ENCODE measurements at places on chromosomes 11 and 22. TPM values are rescaled to one million over a fixed set of nuclear protein-coding genes. Genes with fewer than 3 reads are reported as not detected.

DNA sequence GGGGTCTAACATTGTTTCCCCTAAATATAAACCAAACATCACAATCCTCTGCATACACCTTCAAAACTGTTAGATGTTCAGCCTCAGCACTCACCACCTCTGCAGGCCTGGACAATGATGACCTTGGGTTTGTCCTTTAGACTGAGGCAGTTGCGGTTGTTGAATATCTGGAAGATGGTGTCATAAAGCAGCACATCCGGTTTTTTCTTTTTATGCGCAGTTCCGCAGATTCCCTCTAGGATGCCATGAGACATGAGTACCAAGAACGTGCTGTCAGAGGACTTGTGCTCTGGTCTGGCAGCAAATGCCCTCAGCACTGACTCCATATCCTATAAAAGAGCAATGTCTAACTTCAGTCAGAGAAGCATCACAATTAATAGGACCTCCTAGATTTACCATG is 22.8 kb downstream of the CASP5 start:
- no peak for DNase-seq

- DNase-seq = no peak
These were observed at the start of gene BSX for GRCh38 chr11:122981388-122982264. TSS of gene BSX (minus strand) at chr11:122981834. CDS start at chr11:122981671, 163 bp downstream.

DNA sequence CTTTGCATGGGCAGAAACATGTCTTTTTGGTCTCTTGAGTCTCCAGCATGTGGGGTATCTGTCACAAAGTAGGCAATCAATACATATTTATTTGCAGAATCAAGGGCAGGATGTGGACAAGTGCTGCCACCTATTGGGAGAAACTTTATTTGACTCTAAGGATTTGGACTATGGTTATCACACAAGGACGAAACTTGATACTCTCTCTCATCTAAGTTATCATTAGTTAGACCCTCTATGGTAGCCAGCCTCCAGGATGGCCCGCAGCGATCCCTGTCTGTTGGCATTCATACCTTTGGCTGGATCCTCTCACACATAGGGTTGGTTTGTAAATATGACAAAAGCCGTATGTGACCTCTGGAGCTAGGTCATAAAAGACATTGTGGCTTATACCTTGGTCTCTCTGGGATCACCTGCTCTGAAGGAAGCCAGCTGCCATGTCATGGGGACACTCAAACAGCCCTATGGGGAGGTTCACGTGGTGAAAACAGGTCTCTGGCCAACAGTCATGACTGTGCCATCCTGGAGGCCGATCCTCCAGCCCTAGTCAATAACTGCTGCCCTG is 1.1 kb upstream of the FBXO7 start:
- no peak for DNase-seq

DNA sequence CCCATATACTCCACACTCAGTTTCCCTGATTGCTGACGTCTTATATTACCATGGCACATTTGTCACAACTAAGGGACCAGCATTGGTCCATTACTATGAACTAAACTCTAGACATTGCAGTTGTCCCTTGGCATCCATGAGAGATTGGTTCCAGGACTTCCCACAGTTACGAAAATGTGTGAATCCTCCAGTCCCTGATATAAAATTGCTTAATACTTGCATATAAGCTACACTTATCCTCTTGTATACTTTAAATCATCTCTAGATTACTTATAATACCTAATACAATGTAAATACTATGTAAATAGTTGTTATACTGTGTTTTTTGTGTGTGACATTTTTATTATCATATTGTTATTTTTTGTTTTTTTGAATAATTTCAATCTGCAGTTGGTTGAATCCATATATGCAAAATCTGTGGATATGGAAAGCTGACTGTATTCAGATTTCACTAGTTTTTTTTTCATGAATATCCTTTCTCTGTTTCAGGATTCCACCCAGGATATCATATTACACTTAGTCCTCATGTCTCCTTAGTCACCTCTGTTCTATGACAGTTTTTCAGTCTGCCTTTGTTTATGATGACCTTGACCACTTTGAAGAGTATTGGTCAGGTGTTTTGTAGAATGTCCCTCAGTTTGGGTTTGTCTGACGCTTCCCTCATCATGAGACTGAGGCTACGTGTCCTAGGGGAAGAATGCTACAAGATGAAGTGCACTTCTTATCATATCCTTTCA is 55.3 kb downstream of the INSC start:
- DNase-seq = no peak

The ZP1 gene
- total RNA-seq = 0.14 TPM

DNA sequence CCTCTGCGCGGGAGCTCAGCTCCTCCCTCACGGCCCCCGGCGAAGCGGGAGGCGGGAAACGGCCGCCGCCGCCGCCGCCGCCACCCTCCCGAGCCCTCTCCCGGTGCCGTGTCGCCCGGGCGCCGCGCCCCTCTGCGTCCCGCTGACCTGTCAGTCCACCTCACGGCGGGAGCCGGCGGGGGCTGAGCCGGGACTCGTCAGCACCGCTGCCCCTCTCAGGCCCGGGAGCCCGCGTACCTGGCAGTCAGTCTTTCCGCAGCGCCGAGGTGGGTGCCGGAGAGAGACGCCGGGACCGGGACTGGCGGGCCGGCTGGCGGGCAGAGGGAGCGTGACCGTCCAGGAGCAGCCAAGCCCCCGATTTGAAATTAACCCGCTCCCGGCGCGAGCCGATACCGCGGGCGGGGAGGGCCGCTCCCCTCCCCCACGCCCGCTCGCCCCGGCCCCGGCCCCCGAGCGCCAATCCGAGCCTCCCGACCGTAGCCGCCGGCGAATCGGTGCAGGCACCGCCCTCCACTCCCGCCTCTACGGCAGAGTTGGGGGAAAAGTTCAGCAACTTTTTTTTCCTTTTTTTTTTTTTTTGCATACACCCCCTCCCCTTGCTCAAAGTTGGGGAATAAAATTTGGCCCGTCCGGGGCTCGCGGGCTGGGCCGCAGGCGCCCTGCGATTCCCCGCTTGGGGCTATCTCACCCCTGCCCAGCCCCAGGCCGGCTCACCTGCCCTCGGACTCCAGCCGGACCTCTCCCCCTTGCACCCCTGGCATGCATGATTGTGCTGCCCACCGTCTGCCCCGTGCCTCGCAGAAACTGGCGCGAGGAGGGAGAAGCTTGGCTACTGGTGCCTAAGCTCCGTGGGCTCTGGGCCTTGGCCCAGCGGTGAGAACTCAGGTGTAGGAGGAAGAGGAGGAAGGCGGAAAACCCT is 774 bp upstream of the E2F8 start:
- peak; percentile 71 for DNase-seq

Data from Right ventricle myocardium inferior (tissue), 1 donor.